ENCODE measurements at places on chromosomes 5 and 9. TPM values are rescaled to one million over a fixed set of nuclear protein-coding genes. Genes with fewer than 3 reads are reported as not detected.

GRCh38 chr9:31759703-31760102 lies 624.7 kb upstream of the ACO1 start:
- no peaks in the 10 kb centered on the region for H3K36me3 ChIP-seq
- no peak overlapping the region for H3K27ac ChIP-seq
- no peaks in the 10 kb centered on the region for H3K27me3 ChIP-seq
- DNase-seq = no peak
- no peaks in the 10 kb centered on the region for H3K4me1 ChIP-seq

DNA sequence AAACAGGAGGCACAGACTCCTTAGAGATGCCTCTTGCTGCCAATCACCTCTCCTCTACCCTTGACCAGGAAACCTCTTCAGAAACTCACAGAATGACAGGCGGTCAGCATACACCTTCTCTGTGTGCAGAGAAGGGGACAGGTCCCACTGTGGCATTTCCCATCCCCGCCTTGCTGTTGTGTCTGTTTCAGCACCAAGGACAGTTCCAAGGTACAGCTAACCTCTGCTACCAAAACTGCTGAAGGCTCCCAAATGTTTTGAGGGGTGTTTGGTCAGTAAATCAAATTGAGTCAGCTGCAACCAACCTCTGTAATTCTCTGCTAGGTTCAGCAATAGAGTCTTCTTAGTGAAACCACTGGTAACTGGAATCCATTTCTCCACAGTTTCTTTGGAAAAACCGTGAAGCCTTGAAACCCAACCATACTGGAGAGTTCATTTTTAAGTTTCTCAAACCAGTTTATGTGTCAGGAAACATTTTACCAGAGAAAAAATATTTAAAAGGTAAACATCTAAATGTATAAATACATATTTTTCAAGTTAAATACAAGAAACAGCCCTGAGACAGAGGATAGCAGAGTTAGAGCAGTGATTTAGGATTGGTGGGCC lies 122.0 kb downstream of the DRD1 start:
- no peaks in the 10 kb centered on the region for H3K36me3 ChIP-seq
- H3K4me1 ChIP-seq = no peaks in the 10 kb centered on the region
- no peak overlapping the region for H3K4me3 ChIP-seq
- no peaks in the 10 kb centered on the region for H3K27me3 ChIP-seq
- DNase-seq = no peak

DNA sequence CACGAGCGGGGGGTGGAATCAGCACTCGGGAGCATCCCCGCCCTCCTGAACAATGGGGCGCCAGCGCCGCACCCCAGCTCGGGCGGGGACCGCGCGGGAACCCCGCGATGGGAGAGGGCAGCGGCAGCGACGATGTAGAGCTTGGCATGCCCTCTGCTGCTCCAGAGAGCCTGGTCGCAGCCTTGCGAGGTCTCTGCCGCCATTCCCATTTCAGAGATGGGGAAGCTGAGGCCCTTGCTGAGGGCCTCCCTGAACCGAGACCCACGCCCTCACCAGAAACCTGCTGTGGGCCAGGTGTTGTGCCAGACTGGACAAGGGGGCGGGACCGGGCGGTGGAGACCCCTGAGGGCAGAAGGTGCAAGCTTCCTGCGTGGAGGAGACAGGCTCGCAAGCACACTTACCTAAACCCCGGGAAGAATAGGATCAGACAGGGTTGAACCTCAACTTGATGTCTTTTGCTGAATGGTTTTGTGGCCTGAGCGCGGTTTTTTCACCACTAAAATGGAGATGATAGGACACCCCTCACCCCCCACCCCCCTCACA lies 647 bp upstream of the MEGF9 start:
- H3K36me3 ChIP-seq = no peaks in the 10 kb centered on the region
- H3K4me3 ChIP-seq = peak overlapping the region; percentile 88
- peak overlapping the region; percentile 80 for H3K27ac ChIP-seq
- peaks cover 47% of the 10 kb centered on the region for H3K4me1 ChIP-seq

DNA sequence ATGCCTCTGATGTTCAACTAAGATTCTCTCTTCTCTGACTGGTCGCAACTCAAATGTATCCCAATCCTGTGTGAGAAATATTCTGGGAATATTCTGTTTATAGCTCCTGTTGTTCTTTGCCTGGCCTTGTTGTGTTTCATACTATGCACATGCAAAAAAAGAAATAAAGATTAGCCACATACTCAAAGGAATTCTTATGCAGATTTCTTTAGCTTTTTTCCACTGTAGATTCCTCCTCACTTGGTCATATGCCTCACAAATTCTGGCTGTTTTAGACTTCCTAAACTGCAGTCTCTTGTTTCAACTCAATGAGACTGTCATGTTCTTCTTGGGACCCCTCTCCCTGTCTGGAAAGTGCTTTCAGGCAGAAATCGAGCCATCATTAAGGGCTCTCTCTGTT lies 217.5 kb upstream of the SH3GL2 start:
- H3K4me3 ChIP-seq = no peak overlapping the region
- DNase-seq = no peak
- H3K27me3 ChIP-seq = no peaks in the 10 kb centered on the region
- no peaks in the 10 kb centered on the region for H3K36me3 ChIP-seq
- no peak overlapping the region for H3K27ac ChIP-seq

TAF11L13 gene
- total RNA-seq = not detected
